Peyer's patch (tissue), 4 donors: ENCODE measurements at places on chromosomes 1 and 21. TPM values are rescaled to one million over a fixed set of nuclear protein-coding genes. Genes with fewer than 3 reads are reported as not detected.

DNA sequence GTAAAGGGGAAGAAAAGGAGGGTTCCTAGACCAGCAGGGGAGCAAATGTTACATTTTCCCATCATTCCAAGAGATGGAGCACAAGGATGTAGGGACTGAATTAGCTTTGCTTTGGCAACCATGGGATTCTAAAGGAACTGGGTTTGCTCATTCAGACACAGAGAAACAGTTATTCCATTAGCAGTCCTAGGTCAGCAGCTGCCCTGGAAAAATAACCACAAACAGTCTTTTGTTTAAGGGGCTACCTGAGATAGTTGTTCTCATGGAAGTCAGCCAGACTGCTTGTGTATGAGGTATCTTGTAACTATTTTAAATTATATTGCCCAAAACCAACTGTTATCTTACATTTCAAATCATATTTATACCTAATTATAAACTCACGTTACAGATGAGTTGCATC lies 58.4 kb upstream of the VCAM1 start:
- no peaks in the 10 kb centered on the region for H3K36me3 ChIP-seq
- no peaks in the 10 kb centered on the region for H3K27me3 ChIP-seq
- H3K27ac ChIP-seq, result no peak overlapping the region
- DNase-seq, result no peak
- H3K4me1 ChIP-seq, result no peaks in the 10 kb centered on the region
- H3K4me3 ChIP-seq, result no peak overlapping the region

GRCh38 chr1:109477821-109478220 lies 5.9 kb upstream of the ATXN7L2 start:
- H3K27me3 ChIP-seq, result no peaks in the 10 kb centered on the region
- H3K4me1 ChIP-seq, result peaks cover under 1% of the 10 kb centered on the region
- H3K4me3 ChIP-seq, result no peak overlapping the region

DNA sequence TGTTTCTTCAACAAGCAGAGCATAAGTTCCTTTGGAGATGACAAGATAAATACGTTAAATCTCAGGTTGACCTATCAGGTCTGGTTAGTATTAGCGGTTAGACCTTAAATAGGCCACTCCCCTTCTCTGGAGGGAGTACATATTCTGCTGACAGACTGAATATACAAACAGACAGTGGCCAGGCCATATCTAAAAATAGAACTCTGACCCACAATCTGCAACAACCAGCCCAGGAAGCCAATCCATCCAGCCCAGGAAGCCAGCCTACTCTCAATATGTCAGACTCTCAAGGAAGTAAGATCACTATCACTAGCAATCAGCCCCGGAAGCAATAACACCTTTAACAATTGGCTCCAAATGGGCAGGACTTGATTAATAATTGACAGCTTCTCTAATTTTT lies 6.7 kb downstream of the IL20 start:
- H3K4me3 ChIP-seq, result no peak overlapping the region
- H3K4me1 ChIP-seq, result no peaks in the 10 kb centered on the region
- DNase-seq, result no peak
- no peaks in the 10 kb centered on the region for H3K27me3 ChIP-seq
- H3K27ac ChIP-seq, result no peak overlapping the region

- peak overlapping the region; percentile 94 for H3K27ac ChIP-seq
- H3K4me3 ChIP-seq, result peak overlapping the region; percentile 80
- DNase-seq, result no peak
- no peaks in the 10 kb centered on the region for H3K27me3 ChIP-seq
- no peaks in the 10 kb centered on the region for H3K36me3 ChIP-seq
Observed at GRCh38 chr1:25821630-25822091, 1.9 kb downstream of the MTFR1L start.

GRCh38 chr1:16122916-16123315 lies 33.0 kb downstream of the EPHA2 start:
- no peaks in the 10 kb centered on the region for H3K36me3 ChIP-seq
- DNase-seq, result peak; percentile 39
- H3K4me3 ChIP-seq, result no peak overlapping the region
- H3K4me1 ChIP-seq, result no peaks in the 10 kb centered on the region

DNA sequence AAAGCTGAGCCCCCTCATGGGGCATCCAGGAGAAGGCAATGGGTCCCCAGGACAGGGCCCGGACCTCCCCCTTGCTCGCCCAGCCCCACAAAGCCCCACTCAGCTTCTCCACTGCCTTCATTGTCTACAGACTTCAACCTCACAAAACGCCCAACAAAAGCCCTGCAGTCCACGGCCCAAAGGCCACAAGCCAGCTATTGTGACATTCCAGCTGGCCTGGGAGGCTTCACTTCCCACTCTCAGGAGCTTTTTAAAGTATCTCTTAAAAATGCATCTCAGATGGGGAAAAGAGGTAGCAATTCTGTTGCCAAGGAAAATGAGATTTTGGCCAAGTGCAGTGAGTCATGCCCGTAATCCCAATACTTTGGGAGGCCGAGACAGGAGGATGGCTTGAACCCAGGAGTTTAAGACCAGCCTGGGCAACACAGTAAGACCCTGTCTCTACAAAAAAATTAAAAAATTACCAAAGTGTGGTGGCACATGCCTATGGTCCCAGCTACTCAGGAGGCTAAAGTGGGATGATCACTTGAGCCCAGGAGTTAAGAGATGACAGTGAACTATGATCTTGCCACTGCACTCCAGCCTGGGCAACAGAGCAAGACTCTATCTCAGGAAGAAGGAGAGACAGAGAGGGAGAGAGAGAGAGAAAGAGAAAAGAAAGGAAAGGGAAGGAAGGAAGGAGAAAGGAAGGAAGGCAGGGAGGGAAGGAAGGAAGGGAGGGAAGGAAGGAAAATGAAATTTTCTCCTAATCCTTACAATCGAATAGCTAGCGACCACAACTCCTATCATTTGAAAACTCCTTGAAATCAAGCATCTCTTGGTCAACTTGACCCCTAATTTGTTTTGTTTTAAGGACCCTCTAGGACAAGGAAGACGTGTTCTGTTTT lies 31.4 kb upstream of the TARDBP start:
- no peak for DNase-seq
- no peaks in the 10 kb centered on the region for H3K27me3 ChIP-seq
- H3K36me3 ChIP-seq, result no peaks in the 10 kb centered on the region
- H3K4me3 ChIP-seq, result no peak overlapping the region
- no peaks in the 10 kb centered on the region for H3K4me1 ChIP-seq

GRCh38 chr21:42056468-42056867 lies 14.6 kb upstream of the UMODL1 start:
- DNase-seq, result peak; percentile 59
- H3K27me3 ChIP-seq, result no peaks in the 10 kb centered on the region
- H3K27ac ChIP-seq, result peak overlapping the region; percentile 30
- no peaks in the 10 kb centered on the region for H3K36me3 ChIP-seq

REN gene
- total RNA-seq, result not detected

DYRK3 gene
- total RNA-seq, result 3.3 TPM

LCE2A gene
- total RNA-seq, result not detected

CFH gene
- 39.0 TPM for total RNA-seq

FCRL2 gene
- total RNA-seq, result 0.47 TPM

AMY1A gene
- not detected for total RNA-seq

HHIPL2 gene
- total RNA-seq, result not detected

GPR3 gene
- not detected for total RNA-seq

FGGY gene
- total RNA-seq, result 18.9 TPM

KCNH1 gene
- total RNA-seq, result 16.5 TPM
